NCI-H1930 (cell line): ENCODE measurements at places on chromosomes 7 and 10.

DNA sequence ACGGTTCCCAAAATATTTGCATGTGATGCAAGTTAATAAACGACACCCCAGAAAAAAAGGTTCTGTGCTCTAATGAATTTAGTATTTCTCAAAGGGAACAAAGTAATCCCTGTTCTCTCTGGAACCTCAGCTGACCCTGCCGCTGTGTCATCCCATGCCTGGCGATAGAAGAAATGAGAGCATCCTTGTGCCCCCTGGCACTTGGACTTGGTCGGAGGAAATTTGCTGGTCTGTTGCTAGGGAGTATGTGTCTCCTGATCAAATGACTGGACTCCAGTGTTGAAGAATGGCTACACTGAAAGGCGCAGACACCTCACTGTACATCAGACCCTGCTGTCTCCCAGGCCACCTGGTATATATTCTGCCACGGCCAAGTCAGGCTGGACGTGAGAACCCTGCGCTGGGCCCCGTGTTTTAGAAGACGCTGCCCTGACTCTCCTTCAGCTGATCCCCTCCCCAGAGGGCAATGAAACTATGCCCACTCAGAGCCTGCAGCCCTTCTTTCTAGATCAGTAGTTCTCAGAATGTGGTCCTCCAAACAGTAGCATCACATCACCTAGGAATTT, 67.2 kb downstream of the THNSL1 start:
- no peak for DNase-seq

DNA sequence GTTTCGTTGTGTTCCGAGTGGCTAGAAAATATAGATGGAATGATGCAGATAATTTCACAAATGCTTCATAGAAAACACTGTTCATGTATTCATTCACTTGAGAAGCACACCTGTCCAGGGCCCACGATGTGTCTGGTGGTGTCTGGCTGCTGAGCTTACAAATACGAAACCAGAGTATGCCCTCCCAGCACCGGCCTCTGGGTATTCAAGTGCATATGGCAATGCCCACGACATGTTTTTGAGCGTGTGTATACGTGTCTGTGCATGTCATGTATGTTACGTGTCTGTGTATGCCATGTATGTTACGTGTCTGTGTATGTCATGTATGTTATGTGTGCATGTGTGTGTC, 37.9 kb downstream of the IL2RA start:
- no peak for DNase-seq

DNA sequence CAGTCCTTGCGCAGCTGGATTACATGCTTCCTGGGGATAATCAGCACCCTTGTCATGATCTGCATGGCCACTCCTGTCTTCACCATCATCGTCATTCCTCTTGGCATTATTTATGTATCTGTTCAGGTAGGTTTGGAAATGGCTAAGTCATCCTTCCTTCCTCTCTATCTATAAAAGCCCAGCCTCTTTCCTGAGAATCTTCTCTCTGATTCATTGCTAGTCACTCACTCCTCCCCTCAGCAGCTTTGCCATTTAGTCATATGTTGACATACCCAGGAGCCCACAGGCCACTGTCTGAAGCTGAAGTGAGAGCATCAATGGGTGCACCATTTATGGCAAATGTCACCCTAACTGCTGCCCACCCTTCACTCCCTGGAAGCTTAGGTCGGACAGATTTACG, 52.0 kb downstream of the ABCC2 start:
- DNase-seq = no peak

DNA sequence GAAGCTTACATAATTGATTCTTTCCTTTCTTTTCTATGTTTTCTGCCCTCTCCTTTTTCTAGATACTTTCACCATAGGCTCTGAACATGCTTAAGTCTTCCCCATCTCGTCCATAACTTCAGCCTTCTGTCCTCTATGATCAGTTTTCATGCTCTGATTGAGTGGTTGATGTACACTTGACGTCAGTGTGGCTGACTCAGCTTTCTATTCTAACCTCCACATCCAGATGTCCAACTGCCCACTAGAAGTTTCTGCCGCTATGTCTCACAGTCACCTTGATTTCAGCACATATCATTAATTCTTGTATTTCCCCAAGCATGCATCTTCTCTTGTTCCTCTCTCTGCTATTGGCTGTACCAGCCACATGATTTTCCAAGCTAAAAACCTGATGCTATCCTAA, 15.0 kb downstream of the CDK14 start:
- DNase-seq = no peak

DNA sequence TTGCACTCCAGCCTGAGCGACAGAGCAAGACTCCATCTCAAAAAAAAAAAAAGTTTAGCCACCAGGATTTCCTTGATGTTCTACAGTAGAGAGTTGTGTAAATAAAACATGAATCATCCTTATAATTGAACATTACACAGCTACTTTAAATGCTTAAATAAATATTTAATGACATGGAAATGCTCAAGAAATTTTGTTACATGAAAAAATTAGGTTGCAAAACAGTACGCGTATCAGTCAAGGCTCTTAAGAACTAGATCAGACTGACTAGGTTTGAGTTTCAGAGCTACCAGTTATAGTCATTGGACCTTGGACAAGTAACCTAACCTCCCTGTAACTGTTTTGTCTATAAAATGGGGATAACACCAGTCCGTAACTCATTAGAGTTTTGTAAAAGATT, 38.7 kb upstream of the GSAP start:
- no peak for DNase-seq

- no peak for DNase-seq
Measured at GRCh38 chr10:34031400-34031799, 696.9 kb upstream of the NRP1 start.

DNA sequence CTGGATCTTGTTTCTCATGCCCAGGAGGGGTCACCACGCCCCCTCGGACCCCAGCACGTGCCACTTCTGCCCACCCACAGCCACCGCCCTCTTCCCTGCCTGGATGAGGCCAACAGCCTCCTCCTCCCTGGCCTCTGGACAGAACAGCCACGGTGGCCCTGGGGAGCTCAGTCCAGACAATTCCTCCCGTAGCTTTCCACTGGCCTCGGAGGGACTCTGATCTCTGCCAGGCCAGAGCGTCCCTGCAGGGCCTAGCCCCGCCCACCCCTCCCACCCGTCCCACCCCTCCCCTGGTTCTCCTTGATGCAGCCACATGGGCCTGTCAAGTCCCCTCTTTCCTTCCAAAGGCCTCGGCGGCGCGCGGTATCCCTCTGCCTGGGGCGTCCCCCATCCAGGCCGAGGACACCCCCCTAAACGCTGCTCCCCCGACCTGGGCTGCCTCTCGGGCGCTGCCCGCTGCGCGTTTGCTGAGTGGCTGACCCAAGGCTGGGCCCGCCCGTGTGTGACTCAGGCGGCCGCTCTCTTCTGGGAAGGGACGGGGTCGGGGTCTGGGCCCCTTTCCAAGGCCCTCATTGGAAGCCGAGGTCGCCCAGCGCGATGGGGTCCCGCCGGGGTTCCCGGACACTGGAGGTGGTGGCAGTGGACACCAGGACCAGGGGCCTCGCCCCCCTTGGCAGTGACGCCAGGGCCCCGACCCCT, 557 bp downstream of the TMEM120A start:
- no peak for DNase-seq

DNA sequence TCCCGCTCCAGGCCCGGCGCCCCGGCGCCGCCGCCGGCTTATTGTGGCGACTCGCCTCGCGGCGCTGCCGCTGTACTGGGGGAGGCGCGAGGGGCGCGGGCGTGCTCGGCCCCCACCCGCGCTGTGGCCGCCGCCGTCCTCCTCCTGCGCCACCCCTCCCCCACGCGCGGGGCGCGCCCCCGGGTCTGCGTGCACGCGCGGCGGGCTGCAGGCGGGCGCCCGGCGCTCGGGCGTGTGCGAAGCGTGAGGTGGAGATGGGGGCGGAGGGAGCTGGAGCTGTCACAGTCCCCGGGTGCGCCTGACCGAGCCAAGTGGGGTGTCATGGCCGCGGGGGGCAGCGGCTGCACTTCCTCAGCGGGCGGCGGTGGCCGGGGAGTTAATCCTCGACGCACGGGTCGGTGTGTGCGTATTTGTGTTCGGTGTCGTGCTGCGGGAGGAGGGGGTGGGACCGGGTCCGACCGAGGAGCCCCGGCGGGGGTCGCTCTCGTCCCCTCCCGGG, 672 bp downstream of the LCOR start:
- peak; percentile 47 for DNase-seq

- peak; percentile 3 for DNase-seq
Measured at GRCh38 chr10:60140651-60141632, 234.6 kb upstream of the CCDC6 start.

GRCh38 chr7:96013836-96014235, 241.5 kb downstream of the DYNC1I1 start:
- no peak for DNase-seq

DNA sequence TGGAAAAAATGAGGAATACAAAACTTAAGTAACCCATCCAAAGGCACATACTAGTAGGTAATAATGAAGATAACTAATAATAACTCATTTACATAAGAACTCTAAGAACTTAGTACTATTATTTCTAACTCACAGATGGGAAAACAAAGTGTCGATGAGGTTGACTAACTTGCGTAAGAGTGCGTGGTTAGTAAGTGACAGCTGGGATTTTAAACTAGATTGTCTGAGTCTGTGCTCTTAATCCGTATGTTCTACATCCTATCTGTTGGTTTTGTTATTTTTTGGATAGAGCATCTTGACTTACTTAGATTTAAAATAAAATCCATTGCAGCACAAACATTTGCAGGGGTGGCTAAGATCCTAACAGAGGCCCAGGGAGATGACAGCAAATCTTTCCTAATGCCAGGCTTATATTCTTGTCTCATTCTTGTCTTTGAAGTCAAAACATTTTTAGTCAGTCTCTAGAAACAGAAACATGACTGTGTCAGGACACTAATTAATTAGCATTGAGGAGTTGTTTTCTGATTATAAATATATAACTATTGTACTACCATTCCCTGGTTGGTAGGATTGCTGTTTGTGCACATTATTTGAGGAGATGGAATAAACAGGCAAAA, 11.7 kb downstream of the RPA3 start:
- DNase-seq = no peak

DNA sequence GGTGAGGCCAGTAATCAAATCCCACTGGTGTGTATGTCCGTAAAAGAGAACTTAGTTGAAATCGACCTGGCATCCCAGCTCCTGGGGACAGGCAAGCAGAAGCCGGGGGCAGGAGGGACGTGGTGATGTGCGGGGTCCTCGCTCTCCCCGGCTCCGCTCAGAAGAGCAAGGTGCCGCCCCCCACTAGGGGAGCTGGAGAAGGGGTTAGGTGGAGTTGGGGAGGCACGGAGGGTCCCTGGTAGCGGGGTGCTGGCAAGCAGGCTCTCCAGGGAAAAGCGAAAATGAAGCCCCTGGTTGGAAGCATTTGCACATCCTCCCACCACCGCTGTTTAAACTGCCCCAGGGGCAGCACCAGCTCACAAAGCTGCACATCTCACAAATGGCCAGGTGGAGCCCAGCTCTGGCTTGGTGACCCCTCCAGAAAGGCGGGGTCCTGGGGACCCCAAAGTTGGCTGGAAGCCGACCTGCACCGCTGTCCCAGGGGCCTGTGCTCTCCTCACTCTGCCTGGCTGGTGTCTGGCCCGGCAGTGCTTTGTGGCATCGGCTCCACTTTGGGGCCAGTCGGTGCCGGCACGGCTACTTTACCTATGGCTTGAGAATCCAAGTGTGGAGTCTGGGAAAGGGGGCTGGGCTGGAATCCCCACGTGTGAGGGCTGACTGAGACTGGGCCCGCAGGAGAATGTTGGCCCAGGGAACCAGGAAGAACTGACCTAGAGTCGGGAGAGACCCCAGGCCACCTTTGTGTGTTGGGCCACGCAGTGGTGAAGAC, 2.9 kb upstream of the CFAP46 start:
- no peak for DNase-seq
